Right cardiac atrium (tissue), 5 donors: ENCODE measurements at places on chromosomes 5 and 9. TPM values are rescaled to one million over a fixed set of nuclear protein-coding genes. Genes with fewer than 3 reads are reported as not detected.

- no peak for DNase-seq
These were observed 1046.9 kb upstream of the WWC1 start for GRCh38 chr5:167244583-167244982.

- no peak for DNase-seq
These were observed 215.2 kb downstream of the TLE1 start for GRCh38 chr9:81474125-81474524.

GRCh38 chr9:2302606-2303005 lies 287.5 kb downstream of the SMARCA2 start:
- DNase-seq = no peak

- DNase-seq = peak; percentile 54
These were observed 103.4 kb downstream of the DAB2IP start for GRCh38 chr9:121754655-121755436.

The SHOC1 gene
- not detected for polyA plus RNA-seq

- DNase-seq = peak; percentile 70
These were observed 37.6 kb upstream of the ORM1 start for GRCh38 chr9:114285166-114285867.

GRCh38 chr5:16797951-16798350 lies 138.1 kb downstream of the MYO10 start:
- DNase-seq = no peak

The SAXO1 gene
- not detected for polyA plus RNA-seq

DNA sequence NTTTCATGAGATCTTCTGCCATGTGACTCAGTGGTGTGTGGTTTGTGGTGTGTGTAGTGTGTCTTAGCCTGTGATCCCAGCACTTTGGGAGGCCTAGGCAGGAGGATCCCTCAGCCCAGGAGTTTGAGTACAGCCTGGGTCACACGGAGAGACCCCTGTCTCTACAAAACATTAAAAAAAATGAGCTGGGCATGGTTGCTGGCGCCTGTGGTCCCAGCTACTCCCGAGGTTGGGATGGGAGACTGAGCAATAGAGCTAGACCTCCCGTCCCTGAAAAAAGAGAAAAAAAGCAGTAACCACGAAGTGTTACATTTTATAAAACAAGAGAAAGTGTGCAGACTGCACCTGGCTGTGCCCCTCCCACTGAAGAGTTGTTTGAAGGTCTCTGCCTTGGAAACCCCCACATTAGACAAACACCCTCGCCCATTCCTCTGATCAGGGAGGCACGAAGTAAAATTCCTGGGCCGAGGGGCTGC lies 21.2 kb upstream of the RNU6ATAC start:
- no peak for DNase-seq

The ACOT12 gene
- polyA plus RNA-seq = not detected

DNA sequence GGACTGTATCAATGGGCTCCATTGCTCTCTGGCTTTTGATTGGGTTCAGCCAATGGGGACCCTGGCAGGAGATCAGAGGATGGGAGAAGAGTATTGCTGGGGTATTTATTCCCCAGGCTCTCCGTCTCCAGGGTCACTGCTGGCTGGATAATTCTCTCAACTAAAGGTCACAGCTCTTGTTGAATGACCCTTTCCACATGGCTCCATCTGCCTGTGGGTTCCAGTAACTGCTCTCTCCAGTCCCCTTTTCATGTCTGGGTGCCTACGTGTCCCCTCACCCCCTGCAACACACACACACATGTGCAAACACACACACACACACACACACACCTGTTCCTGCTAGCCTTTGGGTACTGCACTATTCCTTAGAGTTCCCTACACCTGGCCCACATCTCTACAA lies 53.9 kb upstream of the RIC1 start:
- DNase-seq = no peak

- DNase-seq = peak; percentile 92
These were observed at the start of gene TPM2 for GRCh38 chr9:35689542-35690293. TPM2 (minus strand) TSS chr9:35689925; CDS start chr9:35689817, 108 bp downstream.

The TMEFF1 gene
- 0.02 TPM for polyA plus RNA-seq

The STC2 gene
- 11.7 TPM for polyA plus RNA-seq

DNA sequence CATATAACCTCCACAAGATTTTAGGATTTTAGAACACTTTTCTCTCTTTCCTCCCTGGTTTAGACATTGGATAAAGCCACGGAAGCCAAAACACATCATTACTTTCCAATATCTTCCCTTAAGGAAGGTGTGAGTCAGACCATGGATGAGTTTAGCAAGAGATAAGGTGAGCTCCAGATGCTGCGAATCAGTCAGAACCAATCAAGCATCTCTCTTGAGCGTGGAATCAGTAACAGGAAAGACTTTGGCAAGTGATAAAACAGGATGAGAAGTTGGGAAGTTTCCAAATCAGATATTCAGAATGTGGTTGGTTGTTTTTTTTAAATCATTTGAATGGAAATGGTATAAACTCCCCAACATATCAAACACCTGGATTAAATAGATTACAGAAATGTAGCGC lies 397.8 kb downstream of the EFNA5 start:
- no peak for DNase-seq

- DNase-seq = no peak
These were observed 37.1 kb upstream of the PPARGC1B start for GRCh38 chr5:149693021-149693420.
